Aorta (tissue), 5 donors: ENCODE measurements at places on chromosomes 2 and 18. TPM values are rescaled to one million over a fixed set of nuclear protein-coding genes. Genes with fewer than 3 reads are reported as not detected.

- no peaks in the 10 kb centered on the region for H3K36me3 ChIP-seq
- H3K27ac ChIP-seq = no peak overlapping the region
- no peak overlapping the region for H3K4me3 ChIP-seq
- no peaks in the 10 kb centered on the region for H3K27me3 ChIP-seq
- no peak for DNase-seq
Observed at GRCh38 chr2:90207454-90208058, 1516.1 kb downstream of the RPIA start.

TNS1 gene
- 1,456 TPM for total RNA-seq

GRHL1 gene
- total RNA-seq = 2.5 TPM

DNA sequence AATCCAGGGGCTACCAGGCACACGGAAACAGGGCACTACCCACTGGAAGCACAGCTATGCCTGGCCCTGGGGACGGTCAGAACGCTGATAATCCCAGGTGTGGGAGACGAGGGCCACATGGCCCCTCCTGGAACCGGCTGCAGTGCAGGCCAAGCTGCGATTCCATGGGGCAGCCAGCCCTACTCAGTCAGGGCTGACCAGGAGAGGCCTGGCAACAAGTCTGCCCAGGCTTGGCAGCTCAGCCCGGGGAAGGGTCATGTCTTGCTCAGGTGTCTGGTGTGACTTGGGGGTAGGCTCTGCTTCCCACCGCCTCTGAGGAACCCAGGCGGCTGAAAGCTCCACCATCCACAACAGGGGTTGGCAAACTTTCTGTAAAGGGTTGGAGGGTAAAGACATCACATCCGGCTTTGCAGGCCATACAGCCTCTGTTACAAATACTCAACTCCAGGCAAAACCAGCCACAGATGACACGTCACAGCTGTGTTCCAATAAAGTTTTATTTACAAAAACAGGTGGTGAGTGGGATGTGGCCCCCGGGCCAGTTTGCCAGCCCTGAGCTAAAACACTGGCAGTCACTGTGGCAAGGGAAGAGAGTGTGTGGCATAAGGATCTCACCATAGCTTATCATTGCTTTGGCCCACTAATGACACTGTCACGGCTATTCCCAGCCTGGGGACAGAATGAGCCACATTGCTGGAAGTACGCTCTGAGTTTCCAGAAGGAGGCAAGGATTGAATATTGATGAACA, 85.2 kb downstream of the NDUFA10 start:
- no peaks in the 10 kb centered on the region for H3K36me3 ChIP-seq
- H3K27ac ChIP-seq = no peak overlapping the region
- DNase-seq = peak; percentile 32
- H3K27me3 ChIP-seq = no peaks in the 10 kb centered on the region
- no peak overlapping the region for H3K4me3 ChIP-seq

DNA sequence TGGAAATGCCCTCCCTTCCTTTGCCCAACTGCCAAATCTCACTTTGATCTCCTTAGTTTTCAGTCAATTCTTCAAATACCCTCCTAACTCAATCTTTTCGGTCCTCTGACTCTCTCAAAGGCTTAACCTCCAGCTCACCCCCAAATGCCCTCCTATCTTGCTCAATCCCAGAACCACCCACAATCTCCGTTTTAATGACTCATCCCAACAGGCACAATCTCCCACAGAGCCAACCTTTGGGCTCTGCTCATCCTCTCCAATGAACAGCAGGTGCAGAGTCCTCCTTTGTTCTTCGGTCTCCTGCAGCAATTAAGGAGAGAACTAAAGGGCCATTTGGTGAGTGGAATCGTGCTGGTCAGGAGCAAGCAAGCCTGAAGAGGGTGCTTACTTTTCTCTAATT, 366.1 kb upstream of the CRIM1 start:
- H3K27ac ChIP-seq = no peak overlapping the region
- H3K4me1 ChIP-seq = no peaks in the 10 kb centered on the region
- H3K4me3 ChIP-seq = no peak overlapping the region
- no peak for DNase-seq
- H3K36me3 ChIP-seq = no peaks in the 10 kb centered on the region
- no peaks in the 10 kb centered on the region for H3K27me3 ChIP-seq

GRCh38 chr2:26139269-26140183, 33.4 kb upstream of the GAREM2 start:
- no peaks in the 10 kb centered on the region for H3K27me3 ChIP-seq
- H3K4me3 ChIP-seq = no peak overlapping the region
- no peak overlapping the region for H3K27ac ChIP-seq

DNA sequence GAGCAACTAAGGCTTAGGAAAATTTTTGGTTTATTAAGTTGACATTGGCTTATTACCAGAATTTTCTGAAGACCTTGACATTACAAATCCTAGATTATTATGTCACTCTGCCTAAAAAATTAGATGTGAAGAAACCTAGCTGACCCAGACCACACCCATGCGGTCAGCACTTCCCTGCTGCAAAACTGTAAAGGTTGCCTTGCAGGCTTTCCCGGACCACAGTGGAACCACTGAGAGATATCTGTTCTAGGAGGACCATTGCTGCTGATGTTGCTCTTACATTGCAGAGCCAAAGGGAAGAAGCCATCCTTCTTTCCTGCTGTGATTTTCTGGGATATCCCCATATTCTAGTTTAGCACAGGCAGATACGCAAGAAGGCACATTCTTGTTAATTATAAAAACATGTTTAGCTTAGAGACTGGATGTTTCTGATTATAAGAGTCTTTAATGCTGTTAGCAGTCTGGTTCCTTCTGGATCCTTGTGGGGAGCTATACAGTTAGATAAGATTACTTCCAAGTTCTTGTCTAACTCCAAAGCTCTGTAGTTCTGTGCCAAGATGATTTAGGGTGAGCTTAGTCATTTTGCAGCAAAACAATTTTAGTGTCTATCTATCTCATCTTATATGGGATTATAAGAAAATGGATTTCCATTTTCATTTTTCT, 70.2 kb downstream of the AOX1 start:
- H3K27me3 ChIP-seq = no peaks in the 10 kb centered on the region
- H3K36me3 ChIP-seq = no peaks in the 10 kb centered on the region
- no peaks in the 10 kb centered on the region for H3K4me1 ChIP-seq

DNA sequence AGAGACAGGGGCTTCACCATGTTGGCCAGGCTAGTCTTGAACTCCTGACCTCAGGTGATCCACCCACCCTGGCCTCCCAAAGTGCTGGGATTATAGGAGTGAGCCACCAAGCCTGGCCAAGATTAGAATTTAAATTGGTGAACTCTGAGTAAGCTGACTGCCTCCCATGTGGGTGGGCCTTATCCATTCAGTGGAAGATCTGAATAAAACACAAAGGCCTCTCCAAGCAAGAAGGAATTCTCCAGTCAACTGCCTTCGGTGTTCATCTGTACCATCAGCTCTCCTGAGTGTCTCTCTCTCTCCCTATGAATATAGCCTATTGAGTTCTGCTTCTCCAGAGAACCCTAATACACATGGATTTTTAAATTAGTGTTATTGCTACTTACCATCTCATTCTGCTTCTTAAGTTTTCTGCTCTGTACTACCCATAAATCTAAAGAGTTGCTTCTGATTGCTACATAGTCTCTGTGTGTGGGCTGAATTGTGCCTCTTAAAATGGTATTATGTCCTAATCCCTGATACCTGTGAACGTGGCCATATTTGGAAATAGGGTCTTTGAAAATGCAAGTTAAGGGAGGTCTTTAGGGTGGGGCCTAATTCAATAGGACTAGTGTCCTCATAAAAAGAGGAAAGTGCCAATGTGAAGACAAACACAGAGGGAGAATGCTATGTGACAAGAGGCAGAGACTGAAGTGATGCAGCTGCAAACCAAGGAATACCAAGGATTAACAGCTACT, 36.3 kb downstream of the FBXO11 start:
- H3K4me1 ChIP-seq = no peaks in the 10 kb centered on the region
- DNase-seq = no peak
- no peaks in the 10 kb centered on the region for H3K36me3 ChIP-seq
- H3K4me3 ChIP-seq = no peak overlapping the region

- DNase-seq = no peak
- no peak overlapping the region for H3K27ac ChIP-seq
- no peaks in the 10 kb centered on the region for H3K36me3 ChIP-seq
- no peaks in the 10 kb centered on the region for H3K4me1 ChIP-seq
Observed at GRCh38 chr2:197377670-197378069, 57.2 kb downstream of the SF3B1 start.

TUBA4B gene
- total RNA-seq = not detected

- no peaks in the 10 kb centered on the region for H3K4me1 ChIP-seq
- no peaks in the 10 kb centered on the region for H3K27me3 ChIP-seq
- H3K27ac ChIP-seq = peak overlapping the region; percentile 53
- no peaks in the 10 kb centered on the region for H3K36me3 ChIP-seq
Observed at GRCh38 chr2:231640241-231640640, 47.6 kb downstream of the TEX44 start.

MALT1 gene
- total RNA-seq = 21.5 TPM

DNA sequence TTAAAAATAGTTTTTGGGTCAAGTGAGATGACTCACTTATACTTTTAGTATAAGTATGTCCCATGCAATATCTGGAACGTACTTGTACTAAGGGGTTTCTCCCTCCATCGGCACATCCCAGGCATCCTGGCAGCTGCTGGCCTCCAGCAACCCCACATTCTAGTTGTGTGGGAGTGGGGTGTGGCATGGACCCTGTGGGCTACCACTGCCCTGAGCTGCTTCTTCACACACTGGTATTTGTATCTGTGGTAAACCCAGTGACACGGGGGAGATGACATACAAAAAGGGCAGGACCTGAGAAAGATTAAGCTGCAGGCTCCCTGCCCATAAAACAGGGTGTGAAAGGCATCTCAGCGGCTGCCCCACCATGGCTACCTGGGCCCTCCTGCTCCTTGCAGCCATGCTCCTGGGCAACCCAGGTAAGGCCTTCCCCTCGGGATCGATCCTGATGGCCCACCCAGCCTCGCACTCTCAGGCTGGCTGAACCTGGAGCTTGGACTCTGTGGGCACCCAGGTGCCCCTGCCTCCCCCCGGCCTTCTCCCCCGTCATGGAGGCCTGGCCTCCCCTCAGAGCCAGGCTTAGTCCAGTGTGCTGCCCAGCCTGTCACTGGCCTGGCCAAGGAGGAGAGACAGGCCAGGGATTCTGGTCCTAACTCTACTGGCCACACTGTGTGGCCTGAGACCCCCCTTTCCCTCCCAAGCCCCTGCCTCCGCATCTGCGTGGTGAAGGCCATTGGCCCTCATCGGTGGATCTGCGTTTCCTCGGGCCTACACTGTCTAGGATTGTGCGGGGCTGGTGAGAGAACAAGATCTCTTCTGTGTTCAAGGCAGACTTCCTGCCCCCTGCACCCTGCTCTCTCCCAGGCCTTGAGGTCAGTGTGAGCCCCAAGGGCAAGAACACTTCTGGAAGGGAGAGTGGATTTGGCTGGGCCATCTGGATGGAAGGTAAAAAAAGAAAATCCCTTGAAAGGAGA, at the start of gene GNLY:
Gene GNLY, plus strand, starts transcription at position 307 of the 974 bp plus-strand sequence. Its CDS starts 61 bp downstream, at position 368.
- no peaks in the 10 kb centered on the region for H3K36me3 ChIP-seq
- no peak within 1 kb of the TSS for H3K27ac ChIP-seq
- H3K4me1 ChIP-seq = no peaks in the 10 kb centered on the region
- no peak within 1 kb of the TSS for H3K4me3 ChIP-seq
- no peaks in the 10 kb centered on the region for H3K27me3 ChIP-seq
- DNase-seq = no peak

RNF125 gene
- total RNA-seq = 4.0 TPM
